Caki2 (cell line): ENCODE measurements at places on chromosomes 7 and 10.

GRCh38 chr7:24722386-24723177 is 34.7 kb downstream of the GSDME start:
- DNase-seq, result no peak

DNA sequence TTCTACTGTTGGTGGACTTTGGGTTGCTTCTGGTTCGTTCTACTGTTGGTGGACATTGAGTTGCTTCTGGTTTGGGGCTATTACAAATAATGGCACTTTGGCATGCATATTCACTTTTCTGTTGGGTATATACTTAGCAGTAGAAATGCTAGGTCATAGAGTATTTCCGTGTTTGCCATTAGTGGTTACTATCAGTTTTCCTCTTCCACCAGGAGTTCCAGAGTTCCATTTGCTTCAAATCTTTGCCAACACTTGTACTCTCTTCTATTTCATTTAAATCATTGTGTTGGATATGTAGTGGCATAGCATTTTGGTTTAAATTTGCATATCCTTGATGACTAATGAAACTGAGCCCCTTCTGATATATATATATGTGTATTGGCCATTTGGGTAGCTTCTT is 15.2 kb downstream of the UBE2D1 start:
- no peak for DNase-seq

- no peak for DNase-seq
These were observed 523.5 kb downstream of the PARD3 start for GRCh38 chr10:34291466-34292193.

DNA sequence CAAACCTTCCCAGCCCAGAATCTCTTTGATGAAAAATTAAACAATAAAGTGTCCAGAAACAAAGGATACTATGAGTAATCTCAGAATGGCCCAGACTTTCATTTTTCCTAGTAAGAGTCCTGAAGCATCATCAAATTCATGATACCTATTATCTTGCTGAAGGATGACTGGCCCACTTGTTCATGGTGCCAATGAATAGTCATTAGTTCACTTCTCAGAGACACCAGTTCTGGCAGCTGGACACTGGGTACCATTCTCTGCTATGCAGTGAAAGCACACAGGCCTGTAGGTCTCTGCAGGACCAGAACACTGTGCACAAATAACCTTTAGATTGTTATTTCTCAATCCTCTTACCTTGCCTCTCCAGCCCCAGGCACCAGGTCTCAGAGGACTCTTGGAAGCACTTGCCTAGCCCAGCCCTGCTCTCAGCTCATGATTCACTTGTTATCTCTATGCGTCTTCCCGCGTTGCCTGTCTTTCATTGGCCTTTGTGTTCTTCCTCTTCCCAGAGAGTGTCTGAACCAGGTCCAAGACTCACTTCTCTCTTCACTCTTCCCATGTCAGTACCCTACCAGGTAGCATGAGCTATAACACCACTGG is 98.1 kb upstream of the AGBL3 start:
- DNase-seq, result no peak

DNA sequence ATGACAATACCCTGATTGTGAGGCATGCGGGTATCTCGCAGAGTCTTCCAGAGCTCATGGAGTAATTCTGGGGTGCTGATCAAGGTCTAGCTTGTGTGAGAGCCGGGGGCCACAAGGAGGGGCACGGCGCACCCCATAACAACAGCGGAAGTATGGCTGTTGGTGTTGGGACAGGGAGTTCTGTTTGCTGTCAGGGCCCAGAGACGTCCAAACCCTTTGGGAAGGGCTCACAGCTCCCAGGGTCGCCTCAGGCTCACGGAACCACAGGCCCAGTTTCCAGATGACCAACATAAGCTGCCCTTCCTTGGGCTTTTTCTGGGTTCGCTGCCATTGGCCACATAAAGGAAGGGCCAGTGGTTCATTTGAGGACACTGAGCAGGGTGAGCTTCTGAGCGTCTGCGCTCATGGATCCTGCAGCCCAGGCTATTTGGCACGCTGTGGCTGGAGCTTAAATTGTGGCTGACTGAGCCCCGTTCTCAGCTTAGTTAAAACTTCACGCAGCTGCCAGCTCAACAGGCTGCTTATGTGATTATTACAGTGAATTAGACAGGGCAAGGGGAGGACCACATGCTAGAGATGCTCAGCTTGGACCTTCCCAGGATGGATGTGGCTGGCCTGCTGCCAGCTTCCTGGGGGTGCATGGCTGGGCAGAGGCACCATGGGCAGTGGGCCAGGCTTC is 92.3 kb downstream of the DNAJB6 start:
- DNase-seq, result no peak

DNA sequence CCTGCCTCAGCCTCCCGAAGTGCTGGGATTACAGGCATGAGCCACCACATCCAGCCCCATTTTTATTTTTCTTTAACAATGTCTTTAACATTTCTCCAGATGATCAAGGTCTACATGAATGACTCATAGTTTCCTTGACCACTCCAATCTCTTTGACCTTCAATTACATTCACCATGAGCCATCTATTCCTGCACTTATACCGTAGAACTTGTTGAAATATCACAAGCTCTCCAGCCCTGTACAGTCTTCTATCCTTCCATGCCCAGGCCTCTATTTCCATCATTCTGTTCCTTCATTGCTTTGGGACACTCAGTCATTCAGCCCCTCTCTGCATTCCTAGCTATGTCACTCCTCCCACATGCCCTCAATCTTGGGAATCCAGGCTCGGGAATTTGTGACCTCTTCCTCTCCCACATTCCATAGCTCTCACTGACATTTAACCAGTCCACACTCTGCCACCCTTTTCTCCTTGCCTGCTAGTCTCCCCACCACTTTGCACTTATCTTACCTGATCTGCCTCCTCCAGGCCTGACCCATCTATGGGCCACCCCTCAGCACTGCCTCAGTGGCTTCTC is 151.8 kb upstream of the STK17A start:
- DNase-seq, result no peak

DNA sequence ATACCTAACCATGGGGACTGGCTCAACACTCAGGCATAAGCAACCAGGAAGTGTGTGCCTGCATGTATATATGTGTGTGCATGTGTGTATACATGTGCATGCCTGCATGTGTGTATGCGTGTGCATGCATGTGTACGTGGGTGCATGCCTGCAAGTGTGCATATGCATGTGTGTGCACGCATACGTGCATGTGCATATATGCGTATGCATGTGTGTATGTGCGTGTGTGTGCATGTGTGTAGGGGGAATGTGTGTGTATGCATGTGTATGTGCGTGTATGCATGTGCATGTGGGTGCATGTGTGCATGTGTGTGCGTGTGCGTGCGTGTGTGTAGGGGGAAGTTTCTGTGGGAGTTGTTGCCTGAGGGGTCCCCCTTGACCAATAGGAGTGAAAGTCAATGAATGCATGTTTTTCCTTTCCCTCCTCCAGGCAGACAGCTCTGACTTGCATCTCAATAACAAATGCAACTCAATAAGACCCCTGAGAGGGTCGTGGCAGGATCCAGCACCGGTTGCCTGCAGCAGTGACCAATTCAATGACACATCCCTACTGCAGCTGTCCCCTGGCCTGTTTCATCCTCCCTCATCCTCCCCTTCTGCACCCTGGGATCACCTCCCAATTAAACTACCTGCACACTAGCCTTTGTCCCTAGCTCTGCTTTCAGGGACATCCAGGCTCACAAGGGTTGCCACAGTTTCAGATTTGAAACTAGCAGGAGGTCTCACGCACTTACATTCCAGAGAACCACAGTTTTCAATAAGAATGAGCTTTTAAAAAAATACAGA is 27.0 kb upstream of the FZD8 start:
- DNase-seq, result no peak

- no peak for DNase-seq
These were observed 314.3 kb downstream of the HPSE2 start for GRCh38 chr10:98921316-98921715.

GRCh38 chr10:17730667-17731066 is 21.3 kb upstream of the TMEM236 start:
- DNase-seq, result no peak

GRCh38 chr7:81416659-81417058 is 353.2 kb downstream of the HGF start:
- no peak for DNase-seq

GRCh38 chr10:28202941-28203352 is 99.9 kb downstream of the MPP7 start:
- no peak for DNase-seq

DNA sequence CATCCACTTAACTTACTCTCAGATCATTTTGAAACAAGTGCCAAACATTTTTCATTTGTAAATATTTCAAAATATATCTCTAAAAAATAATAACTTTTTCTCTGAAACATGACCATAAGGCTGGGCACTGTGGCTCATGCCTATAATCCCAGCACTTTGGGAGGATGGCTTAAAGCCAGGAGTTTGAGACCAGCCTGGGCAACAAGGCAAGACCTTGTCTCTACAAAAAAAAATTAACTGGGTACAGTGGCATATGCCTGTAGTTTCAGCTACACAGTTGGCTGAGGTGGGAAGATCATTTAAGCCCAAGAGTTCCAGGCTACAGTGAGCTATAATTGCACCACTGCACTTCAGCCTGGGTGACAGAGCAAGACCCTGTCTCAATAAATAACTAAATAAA is 36.4 kb downstream of the USP54 start:
- DNase-seq, result no peak
